GM06990 (cell line): ENCODE measurements at places on chromosomes 11 and 22.

GRCh38 chr22:47112994-47113852 is 350.8 kb downstream of the TBC1D22A start:
- no peak for DNase-seq

- no peak for DNase-seq
Measured at GRCh38 chr11:129295746-129296145, 79.9 kb upstream of the BARX2 start.

- DNase-seq, result no peak
Measured at GRCh38 chr11:111362887-111363411, 16.1 kb downstream of the POU2AF1 start.

DNA sequence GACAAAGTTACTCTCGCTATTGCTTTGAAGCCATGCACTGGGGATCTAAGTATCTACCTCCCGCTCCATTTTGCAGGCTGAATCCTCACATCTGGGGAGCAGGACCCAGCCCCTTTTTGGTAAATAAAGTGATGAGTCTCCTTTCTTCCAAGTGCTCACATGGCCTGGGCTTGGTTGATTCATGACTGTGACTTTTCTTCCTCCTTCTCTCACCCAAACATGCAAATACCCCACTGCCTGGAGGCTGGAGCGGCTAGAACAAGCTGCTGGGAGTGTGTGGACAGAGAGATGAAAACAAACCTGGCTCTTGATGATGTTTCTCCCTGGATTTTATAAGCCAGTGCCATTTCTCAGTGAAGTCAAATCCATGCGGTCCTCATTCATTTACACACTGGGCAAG is 72.7 kb downstream of the TRIM29 start:
- DNase-seq, result no peak

- no peak for DNase-seq
Measured at GRCh38 chr11:93160808-93161207, 37.0 kb downstream of the SLC36A4 start.

GRCh38 chr22:49371325-49372110 is 456.2 kb downstream of the BRD1 start:
- DNase-seq, result no peak

DNA sequence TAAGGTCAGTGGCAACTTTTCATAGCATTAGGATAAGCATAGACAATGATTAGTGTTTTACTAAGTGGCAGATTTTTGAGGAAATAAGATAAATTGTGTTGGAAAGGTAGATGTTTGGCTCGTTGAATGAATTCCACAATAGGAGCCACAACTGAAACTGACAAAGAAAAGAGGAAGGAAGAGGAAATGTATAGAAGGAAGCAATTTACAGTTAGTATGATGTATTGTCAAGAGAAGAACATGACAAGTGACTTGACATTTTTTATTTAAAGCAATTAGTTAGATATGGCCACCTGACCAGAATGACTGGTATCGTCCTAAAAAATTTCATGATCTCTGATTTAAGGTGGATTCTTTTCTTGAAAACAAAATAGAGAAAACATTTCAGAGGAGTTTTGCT is 3.1 kb upstream of the RAG2 start:
- no peak for DNase-seq

DNA sequence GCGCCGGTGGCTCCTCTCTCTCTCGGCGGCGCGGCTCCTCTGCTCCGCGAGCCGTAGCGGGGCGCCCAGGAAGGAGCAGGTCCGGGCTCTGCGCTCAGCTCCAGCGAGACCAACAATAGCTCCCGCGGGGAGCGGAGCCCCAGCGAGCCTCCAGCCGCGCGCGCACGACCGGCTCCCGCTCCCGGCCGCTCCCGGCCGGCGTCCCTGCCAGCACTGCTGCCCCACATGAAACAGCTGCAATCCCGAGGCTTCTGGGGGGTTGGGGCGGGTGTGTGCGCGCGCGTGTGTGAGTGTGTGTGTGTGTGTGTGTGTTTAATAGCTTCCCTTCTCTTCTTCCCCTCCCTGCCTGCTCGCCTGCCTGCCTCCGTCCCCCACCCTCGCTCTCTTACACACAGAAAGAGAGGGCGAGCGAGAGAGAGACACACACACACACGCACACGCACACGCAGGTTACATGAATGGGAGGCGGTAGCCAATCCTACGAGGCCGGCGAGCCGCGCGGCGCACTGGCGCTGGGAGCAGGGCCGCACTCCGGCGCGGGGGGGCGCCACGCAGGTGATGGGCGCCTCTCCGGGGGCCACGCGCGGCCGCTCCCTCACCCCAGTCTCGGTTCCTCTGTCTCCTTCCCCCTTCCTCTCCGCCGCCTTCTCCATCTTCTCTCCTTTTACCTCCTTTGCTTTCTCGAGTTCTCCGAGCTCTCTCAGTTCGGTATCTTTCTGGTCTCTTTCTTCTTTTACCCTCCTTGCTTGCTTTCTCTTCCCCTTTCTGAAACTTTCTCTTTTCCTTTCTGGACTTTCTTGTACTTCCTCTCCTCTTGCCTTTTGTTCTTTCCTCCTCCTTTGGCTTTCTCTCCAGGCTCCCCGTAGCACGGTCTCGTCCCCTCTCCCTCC is at the start of gene TENM4:
Gene TENM4, minus strand, starts transcription at position 460 of the 890 bp plus-strand sequence. CDS start 371,086 bp downstream, outside the sequence.
- DNase-seq, result peak; percentile 52

DNA sequence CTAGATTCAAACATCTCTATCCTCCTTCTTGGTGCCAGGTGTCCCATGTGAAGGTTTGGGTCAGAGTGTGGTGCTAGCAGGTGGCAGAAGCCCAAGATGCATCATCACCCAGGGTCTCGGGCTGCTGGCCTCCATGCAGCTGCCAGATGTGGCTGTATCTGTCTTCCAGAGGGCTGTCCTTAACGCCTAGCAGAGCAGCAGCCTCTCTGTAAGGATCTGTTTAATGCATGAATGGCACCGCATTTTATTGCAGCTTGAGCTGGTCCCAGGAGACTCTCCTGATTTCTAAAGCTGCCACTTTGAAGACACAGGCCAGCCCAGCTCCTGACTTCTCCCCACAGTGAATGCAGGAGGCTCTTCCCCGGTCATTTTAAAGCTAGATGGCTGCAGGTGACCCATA is 26.3 kb downstream of the SLC1A2 start:
- DNase-seq, result no peak

DNA sequence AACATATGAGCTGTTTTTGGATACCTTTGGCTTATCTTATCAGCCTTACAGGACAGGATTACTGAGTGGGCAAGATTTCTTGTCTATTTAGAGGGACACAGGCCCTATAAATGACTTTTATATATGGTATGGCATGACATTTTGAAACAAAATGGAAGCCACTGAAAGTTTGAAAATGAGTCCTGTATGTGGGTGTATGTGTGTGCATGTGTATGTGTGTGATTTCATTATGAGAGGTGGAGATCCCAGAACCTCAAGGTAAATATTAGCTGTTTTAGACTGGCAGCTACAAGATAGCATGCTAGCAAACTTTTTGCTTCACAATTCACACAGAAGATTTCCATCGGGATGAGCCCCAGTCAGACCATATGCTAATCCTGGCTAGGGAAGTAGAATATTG is 970.5 kb upstream of the CCDC90B start:
- no peak for DNase-seq

- DNase-seq, result no peak
Measured at GRCh38 chr11:113828191-113828590, 47.2 kb downstream of the USP28 start.

- no peak for DNase-seq
Measured at GRCh38 chr11:126345759-126346585, 9.5 kb upstream of the ST3GAL4 start.

DNA sequence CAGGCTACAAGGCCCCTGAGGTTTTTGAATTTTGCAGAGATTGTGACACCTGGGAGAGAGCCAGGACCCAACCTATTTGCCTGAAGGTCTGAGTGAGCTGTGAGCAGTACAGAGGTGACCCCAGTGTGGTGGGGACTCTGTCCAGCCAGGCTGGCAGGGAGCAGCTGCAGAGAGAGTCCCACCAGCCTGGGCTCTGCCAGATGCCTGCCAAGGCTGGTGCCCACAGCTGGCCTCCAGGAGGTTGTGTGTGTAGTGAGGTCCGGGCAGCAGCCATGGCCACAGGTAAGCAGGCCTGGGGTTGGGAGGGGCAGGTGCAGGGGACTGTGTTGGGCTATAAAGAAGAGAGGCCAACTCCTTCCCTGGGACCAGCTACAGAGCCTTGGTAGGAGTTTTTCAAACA is 144.8 kb downstream of the CRYBB2 start:
- DNase-seq, result no peak

DNA sequence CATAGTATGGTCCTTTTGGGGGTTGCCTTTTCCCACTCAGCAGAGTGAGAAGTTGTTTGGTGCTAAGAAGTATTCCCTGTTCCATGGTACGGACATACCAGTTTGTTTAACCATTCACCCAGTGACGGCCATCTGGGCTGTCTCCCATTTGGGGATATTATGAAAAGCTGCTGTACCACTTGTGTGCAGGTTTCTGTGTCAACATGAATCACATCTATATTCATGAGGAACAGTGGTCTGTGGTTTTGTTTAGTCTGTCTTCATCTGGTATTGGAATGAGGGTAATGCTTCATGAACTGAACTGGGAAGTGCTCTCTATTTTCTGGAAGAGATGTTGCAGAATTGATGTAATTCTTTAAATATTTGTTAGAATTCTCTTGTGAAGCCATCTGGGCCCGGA is 89.5 kb downstream of the TRMU start:
- no peak for DNase-seq

DNA sequence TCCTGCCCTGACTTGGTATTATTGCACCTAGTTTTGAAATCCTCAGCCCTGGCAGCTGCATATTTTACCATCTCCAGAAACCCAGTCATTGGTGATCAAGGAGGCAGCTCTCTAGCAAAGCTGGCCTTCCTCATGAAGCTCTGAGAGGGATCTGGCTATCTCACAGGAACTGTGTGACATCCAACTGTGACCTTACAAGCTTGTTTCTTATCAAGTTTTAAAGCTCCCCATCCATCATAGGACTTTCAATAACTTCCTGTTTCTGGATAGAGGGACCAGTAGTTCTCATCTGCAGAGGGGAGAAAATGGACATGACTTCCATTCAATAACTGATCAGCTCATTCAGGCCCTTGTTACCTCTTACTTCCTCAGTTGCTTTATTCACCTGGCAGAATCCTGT is 18.2 kb downstream of the CALCA start:
- DNase-seq, result no peak

DNA sequence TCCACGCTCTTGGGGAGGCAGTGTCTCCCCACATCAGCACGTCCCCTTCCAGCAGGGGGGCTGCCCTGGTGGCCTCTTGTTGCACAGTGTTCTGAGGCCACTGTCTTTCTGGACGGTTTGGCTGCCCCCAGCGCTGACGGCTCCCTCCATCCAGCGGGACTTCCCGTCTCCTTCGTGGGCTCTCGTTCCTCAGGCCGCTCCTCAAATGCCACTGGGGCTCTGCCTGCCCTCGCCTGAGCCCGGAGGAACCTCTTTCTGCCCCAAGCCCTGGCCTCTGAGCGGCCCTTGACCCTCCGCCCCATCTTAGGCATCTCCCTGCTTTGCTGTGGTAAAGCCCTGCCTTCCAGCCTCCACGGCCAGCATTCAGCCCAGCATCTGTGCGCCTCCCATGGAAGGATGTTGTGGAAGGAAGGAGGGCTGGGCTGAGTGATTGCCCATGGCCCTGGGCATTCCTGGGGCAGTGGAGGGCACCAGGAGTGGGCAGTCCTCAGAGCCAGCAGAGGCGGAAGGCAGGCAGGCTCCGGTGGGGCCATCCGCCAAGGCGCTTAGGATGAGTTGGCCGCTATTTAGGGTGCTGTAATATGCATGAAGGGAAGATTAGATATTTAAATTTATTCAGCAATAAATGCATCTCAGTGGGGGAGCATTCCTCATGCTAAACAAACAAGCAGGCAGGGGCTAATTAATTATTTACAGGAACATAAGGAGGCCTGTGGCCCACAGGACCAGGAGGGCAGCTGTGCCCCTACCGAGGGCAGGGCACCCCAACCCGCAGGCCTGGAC is 17.8 kb downstream of the OTUB1 start:
- no peak for DNase-seq

GRCh38 chr11:107864591-107864990 is 6.0 kb upstream of the SLC35F2 start:
- DNase-seq, result no peak

DNA sequence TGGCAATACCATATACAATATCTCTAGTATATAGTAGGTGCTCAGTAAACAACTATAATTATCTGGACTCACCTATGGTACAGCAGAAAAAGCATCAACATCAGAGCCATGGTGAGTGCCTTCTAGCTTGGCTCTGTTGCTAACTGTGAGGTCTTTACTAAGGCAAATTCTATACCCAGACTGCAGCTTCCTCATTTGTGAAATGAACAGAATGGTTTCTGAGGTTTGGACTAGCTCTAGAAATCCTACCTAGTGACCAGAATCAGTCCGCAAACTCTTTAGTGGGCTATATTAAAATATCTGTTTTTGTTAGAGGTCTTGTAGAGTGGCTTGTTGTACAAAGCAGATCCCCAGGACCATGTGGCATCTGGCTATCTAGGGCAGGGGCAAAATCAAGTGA is 3.7 kb downstream of the MS4A1 start:
- DNase-seq, result no peak

DNA sequence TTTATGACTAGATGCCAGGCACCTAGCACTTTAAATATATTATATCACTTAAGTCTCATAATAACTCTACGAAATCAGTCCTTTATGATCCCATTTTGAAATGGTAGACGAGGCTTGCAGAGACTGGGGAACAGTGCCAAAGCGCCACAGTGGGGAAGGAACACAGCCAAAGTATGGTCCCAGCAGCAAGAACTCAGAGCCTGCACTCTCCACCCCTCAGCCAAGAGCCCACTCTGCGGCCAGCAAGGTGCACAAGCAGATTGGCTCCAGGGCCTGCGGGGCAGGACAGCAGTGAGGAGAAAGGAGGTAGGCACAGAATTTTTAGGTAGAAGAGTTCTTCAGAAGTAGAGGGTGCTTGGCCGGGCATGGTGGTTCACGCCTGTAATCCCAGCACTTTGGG is 61.4 kb downstream of the NRXN2 start:
- DNase-seq, result no peak

GRCh38 chr11:63879598-63880402 is 37.2 kb downstream of the RCOR2 start:
- DNase-seq, result no peak

DNA sequence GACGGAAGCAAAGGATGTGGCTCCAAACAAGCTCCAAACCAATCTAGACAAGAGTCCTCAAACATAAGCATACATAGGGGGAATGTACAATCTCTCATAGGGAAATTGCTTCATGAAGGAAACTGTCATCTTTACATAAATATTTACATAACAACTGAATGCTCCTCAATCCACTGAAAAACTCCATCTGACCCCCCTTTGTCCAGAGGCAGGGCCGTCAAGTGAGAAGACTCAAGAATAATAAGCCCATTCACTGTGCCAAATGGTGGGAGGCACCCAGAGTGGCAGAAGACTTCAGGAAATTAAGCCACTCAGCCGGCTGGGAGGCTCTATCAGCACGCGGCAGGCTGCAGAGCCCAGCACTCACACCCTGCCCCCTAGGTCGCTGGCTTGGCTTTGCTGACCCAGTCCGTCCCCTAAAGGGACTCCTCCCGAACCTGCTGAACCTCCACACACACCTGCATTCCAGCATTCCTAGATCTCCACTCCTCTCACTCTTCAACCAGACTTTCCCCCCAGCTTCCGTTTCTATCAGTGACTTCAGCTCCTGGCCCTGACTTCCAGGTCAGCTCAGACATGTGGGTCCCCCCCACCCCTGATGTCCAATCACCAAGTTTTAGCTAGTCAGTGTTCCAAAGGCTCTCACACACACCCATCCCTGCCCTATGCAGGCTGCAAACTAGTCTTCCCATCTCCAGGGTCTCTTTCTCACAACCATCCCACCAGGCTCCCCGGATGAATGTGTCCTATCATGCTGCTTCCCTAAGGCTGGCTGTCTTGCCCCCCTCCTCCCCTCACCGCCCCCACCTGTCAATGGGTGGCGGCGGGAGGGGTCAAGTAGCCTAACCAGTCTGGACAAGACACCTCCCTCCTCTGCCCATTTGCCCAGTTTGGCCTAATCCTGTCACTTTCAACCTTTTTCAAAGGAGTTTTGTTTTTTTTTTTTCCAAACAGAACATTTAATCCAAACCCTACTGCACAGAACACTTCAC is 11.3 kb downstream of the VPS37C start:
- DNase-seq, result no peak
